Mesothelial cell of epicardium (in vitro differentiated cells): ENCODE measurements at places on chromosomes 16 and 17.

DNA sequence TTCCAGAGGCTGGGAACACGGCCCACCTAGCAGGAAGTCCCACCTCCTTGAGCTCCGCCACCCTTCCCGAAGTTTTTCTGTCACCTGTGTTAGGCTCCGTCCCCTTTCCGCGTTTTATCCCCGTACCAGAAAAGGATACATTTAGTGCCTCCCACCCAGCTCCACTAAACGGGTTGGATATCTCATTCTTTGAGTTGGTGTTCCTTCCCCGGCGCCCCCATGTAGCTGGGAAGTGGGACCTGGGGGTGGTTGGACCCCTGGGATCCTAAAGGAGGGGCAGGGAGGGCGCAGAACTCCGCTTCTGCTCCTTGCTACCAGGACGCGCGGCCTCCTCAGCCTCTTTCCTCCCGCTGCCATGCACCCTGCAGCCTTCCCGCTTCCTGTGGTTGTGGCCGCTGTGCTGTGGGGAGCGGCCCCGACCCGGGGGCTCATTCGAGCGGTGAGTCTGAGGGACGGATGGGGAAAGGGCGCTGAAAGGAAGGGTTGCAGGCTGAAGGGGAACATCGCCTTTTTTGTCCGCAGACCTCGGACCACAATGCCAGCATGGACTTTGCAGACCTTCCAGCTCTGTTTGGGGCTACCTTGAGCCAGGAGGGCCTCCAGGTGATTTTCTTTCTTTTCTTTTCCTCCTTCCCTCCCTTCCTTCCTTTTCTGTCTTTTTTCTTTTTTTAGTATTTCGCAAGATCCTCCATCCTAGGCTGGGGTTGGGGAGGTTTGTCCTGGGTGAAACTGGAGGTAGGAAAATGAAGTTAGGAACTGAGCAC is 669 bp downstream of the RNF167 start:
- peak; percentile 43 for DNase-seq

DNA sequence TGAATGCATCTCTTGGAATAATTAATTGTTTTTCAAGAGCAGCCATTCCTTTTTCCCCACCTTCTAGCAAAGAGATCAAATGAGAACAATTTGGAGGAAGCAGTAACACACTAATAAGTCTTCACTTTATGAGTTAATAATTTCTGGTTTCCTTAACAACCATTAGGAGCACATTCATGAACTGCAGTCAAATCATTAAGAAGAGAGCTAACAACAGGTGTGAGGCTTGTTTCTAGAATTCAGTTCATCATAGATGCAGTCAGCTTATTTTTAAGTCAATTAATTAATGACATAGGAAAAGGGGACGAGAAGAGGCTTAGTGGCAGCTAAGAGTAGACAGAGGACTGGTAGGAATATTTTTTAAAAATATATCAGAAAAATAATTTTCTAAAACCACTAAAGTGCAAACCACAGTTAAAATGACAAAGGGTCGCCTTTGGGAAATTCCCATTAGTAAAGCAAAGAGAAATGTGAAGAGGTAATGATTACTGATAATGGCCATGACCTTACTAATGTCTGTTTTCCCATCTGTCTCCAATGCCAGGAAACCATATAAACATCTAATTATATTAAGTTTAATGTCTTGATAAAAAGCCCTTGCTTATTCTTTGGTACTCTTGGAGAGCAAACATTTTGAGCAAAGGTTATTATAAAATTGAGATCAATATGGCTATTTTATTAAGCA is 184.2 kb downstream of the KCNJ2 start:
- DNase-seq, result no peak

DNA sequence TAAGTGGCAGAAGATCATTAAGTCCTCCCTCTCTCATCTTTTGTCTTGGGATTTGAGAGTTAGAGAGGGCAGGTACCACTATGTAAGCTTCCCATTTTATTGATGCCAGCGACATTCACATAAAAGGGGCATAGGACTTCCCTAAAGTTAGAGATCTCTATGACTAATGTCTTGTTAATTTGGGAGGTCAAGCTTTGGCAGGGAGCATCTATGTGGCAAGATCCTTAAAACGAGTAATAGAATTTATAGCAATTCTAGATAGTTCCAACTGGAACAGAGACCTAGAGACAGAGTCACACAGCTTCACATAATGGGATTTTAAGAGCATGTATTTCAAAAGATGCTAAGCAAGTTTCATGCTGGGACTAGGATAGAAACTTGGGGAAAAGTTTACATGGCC is 308.0 kb downstream of the MAP2K6 start:
- no peak for DNase-seq

- peak; percentile 47 for DNase-seq
Observed at GRCh38 chr16:67430977-67431774, at the start of gene HSD11B2. Gene HSD11B2 (plus strand): TSS chr16:67431121. CDS start chr16:67431249, 128 bp downstream.
